ENCODE measurements at places on chromosomes 12 and 14.

DNA sequence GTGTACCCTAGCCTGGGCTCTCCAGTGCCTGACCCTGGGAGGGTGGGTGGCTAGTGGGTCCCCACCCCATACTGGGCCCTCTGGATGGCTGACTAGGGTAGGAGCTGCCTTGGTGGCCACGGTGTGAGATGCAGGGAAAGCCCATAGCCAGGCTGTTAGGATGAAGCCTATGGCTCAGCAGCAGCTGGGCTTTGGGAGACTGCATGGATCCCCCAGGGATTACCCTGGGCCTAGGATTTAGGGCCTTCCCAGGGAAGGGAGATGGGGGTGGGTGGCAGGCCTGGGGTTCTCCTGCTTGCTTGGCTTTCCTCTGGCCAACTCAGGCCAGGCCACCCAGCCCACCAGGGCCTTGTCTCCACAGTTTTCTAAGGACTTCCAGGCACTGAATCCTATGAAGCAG, 6.3 kb downstream of the GSTZ1 start:
- no peak for DNase-seq

DNA sequence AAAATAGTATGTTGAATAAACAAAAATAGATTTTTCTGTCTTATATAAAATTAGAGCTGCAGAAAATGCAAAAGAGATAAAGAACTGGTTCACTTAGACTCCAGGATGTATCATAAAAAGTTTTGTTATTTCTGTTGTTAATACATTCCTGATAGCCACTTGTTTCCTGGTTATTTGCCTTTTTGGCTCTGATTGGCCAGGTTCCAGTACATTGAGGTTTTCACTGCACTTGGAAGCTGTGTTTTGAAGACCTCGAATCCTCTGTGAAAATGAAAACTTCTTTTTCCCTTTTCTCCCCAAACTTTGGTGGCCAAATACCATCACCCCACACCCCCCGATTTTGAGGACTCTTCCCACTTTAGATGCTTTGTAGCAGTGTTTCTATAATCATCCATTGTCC, 525.3 kb downstream of the MED13L start:
- DNase-seq: no peak

GRCh38 chr12:31118347-31119191, 44.9 kb downstream of the DDX11 start:
- no peak for DNase-seq

DNA sequence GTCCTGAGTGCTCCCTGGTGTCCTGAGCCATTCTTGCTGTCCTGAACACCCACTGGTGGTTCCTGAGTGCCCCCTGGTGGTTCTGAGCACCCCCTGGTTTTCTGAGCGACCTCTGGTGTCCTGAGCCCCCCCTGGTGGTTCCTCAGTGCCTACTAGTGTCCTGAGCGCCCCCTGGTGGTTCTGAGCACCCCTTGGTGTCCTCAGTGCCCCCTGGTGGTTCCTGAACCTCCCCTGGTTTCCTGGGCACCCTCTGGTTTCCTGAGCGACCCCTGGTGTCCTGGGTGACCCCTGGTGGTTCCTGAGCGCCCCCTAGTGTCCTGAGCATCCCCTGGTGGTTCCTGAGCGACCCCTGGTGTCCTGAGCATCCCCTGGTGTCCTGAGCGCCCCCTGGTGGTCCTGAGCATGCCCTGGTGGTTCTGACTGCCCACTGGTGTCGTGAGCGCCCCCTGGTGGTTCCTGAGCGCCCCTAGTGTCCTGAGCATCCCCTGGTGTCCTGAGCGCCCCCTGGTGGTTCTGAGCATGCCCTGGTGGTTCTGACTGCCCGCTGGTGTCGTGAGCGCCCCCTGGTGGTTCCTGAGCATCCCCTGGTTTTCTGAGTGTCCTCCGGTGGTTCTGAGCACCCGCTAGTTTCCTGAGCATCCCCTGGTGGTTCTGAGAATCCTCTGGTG, 473.1 kb downstream of the TMEM121 start:
- DNase-seq: peak; percentile 9

DNA sequence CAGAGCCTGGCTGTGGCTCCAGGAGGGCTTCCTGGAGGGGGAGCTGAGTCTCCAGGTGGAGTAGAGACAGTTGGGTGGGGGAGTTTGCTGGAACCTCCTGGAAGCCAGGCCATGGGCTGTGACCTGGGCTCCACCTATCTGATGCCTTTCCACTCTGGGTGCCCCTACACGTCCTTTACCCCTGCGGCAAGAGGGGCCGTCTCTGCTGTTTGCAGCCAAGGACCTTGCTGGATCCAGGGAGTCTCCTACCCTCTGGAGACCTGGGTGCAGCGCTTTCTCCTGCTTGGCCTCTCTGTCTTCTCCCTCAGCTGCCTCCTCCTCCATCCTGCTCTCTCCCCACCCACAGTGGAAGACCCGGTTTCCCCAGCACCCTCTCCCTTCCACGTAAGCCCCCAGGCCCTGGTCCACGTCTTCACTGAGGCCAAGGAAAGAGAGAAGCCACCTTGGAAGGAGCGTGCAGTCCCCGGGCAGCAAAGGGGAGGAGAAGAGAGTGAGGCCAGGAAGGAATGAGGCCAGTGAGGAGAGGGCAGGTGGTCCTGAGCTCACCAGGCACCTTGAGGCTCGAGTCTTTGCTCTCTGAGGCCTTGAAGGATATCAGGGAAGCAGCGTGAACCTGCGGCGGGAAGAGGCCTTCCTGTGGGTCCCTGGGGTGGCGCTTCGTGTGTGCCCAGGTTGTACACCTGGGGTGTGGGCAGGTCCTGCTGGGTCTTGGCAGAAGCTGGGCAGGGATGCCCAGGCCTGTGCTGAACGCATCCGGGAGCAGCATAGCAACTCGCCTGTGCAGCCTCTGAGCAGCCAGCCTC, 294.3 kb upstream of the RTL1 start:
- no peak for DNase-seq

GRCh38 chr12:6768990-6769389, 2.8 kb downstream of the PTMS start:
- peak; percentile 53 for DNase-seq

GRCh38 chr12:102169922-102170621, 27.6 kb downstream of the PMCH start:
- DNase-seq: peak; percentile 31

DNA sequence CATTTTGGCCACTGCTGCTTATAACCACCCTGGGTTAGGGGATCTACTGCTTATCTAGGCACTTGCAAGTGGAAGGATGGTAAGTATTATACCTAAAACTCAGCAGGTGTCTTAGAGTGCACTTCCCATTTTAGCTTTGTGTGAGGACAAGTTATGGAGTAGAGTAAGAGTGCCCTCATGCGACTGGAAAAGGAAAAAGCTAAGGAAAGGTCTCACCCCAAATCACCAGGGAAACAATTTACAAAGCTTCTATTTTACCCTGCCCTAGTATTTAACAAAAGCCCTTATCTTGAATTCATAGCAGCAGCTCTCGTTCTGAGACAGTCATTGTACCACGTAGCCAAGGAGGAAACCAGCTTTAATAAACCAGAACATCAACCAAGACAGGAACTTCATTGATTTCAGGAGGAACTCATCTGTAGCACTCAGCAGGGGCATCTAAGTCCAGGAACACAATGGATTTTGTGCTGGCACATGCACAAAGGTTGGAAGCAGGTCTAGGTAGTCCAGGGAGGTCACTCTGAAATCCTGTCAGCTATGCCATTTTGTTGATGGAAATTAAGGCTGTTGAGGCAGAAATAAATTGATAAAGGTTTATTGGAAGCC, 2.9 kb downstream of the RDH12 start:
- peak; percentile 67 for DNase-seq

DNA sequence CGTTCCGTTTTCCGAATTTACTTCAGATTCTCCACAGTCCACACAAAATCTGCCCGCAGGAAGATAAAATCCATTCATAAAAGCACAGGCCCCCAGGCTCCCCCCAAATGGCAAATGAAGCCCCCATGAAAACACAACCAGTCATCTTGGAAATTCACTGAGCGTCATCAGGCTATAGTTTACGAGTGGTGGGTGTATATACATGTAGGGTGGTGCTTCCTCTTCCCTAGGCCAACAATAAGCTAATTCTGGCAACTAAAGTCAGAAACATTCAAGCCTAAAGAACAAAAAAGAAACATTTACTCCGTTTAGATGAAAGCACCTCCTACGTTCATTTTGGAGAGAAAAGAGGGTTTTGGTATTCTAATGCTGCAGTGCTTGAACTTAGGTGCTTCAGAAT, 5.8 kb downstream of the GPR68 start:
- no peak for DNase-seq

- DNase-seq: no peak
Observed at GRCh38 chr14:52402812-52403526, 88.9 kb downstream of the PTGER2 start.

- peak; percentile 34 for DNase-seq
Observed at GRCh38 chr12:51118706-51119105, 35.3 kb upstream of the CSRNP2 start.

- DNase-seq: no peak
Observed at GRCh38 chr12:48781750-48782456, 7.0 kb downstream of the ADCY6 start.

DNA sequence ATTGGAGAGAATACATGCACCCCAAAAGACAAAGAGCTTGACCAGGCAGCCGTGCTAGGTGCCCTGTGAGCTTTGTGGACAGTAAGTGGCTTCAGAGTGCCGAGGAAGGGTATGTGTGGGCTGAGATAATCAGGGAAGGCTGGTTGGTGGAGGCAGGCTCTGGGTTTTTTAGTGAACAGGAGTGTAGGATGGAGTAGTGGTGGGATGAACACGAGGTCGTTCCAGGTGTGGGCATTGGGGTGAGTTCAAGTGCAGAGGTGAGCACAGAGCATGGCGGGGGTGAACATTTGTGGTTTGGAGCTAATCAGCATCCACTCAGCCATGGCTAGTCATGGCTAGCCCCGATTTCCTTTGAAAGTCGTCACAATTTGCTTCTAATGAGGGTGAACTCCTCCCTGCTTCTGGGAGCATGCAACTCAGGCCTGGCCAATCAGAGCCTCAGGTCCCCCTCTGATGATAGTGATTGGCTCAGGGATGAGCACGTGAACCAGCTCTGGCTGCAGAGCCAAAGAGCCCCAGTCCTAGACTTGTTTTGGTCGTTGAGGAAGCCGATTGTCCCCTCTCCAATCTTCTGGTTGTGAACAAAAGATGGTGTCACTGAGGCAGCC, 40.7 kb upstream of the TCL1B start:
- no peak for DNase-seq

DNA sequence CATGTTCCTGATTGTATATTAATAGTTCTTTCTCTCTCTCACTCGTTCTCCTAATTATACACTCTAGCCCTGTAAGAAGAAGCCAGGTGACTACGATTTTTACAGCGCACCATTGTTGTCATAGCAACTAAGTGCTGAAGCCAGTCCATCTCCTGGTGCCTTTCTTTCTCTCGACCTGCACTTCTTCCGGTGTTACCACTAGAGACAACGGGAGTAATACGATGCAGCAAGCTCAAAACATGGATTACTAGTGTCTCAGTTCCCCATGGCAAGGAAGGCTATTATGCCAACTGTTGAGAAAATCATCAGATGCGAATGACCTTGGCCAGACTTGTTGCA, 40.8 kb upstream of the DCD start:
- DNase-seq: no peak

GRCh38 chr14:52485350-52485960, 66.8 kb downstream of the TXNDC16 start:
- DNase-seq: no peak

- no peak for DNase-seq
Observed at GRCh38 chr14:39447175-39447661, 15.0 kb upstream of the FBXO33 start.
